Esophagus squamous epithelium (tissue), 5 donors: ENCODE measurements at places on chromosomes 3 and 15.

DNA sequence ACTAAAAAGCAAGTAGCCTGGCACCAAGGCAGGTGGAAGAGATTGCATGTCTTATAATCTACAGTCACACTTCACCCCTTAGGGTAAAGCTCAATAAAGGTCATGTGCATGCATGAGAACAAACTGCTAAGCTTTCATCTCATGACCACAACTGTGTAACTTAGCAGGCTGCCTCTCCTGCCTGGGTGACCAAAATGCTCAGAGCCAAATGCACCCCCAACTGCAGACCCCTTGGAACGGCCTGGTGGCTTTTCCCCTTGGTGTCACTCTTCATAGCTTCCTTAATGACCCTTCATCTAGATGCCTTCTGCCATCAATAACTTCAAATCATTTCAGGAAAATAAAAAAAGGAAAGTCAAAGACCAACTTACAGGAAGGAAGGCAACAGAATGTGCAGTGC lies 88.1 kb downstream of the ADAMTS17 start:
- no peak for DNase-seq

GRCh38 chr15:31360158-31360561 lies 33.5 kb downstream of the KLF13 start:
- DNase-seq: no peak

- DNase-seq: no peak
Observed at GRCh38 chr3:11570251-11570650, 73.5 kb downstream of the VGLL4 start.

DNA sequence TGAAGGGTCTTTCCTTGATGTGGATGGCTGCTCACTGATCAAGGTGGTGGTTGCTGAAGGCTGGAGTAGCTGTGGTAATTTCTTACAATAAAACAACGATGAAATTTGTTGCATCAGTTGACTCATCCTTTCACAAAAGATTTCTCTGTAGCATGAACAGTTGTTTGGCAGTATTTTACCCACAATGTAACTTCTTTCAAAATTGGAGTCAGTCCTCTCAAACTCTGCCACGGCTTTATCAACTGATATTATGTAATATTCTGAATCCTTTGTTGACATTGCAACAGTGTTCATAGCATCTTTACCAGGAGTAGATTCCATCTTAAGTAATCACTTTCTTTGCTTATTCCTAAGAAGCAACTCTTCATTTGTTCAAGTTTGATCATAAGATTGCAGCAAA lies 252.6 kb downstream of the UBE2E2 start:
- DNase-seq: no peak

GRCh38 chr15:48463366-48463880 lies 132.2 kb downstream of the DUT start:
- no peak for DNase-seq

- no peak for DNase-seq
Observed at GRCh38 chr3:127254033-127254644, 33.7 kb downstream of the PRR20G start.

DNA sequence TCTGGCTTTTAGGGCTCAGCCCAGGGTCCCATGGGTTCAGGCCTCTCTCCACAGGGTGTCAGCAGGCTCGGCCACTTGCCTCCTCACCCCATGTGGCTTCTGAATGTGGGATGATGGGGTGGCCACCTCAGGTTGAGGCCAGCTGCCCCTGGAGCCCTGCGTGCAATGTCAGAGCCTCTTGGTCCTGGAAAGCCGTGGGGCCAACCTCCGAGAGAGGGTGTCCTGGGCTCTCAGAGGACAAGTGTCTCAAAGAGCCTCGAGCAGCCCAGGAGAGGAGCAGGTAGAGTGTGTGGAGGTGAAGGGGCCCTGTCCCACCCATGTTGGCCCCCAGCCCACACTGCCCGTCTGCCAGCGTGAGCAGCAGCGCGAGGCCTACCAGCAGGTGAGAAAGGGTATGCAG lies 86.0 kb downstream of the PLXNA1 start:
- DNase-seq: no peak

DNA sequence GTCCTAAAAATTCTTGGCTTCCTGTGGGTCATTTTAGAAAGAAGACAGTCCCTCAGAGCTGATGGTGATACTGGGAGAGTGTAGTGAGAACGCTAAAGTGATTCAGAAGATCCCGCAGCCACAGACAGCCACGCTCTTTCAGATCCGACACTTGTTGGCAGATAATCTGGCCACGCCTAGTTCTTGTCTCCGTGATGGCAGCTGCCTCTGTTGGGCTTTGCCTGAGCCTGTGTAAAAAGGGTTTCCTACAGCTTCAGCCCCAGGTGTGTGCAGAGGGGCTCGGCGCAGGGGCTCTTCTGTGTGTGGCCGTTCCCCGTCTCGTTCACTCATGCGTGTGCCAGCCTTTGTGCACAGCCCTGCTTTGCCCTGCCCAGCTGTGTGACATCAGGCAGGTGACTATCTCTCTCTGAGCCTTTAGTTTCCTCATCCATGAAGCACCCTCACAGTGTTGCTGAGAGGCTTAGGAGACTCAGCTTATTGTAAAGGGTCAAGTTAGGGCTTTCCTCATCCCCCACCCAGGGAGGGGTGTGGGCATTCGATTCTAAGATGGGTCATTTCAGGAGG lies 6.3 kb downstream of the IRAK2 start:
- DNase-seq: no peak

DNA sequence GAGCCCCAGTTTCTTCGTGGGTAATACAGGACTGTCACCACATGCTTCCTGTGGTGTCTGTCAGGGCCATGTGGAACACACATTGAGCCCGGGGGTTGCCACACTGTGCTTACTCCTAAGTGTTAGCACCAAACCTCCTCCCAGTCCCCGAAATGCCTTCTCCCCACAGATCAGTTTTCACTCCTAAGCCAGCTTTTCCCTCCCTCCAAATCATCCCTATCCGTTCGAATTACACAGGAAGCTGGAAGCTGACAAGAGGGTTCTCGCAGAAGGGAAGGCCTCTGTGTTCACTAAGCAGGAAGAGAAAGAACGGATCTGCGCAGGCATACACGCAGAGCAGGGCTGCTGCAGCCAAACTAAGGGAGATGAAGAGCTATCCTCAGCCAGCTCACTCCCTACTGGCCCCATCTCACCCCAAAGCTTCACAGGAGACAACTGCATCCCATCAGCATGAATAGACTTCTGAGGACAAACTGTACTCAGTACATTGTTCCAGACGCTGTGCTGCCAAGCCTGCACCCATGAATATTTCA lies 32.3 kb downstream of the XXYLT1 start:
- no peak for DNase-seq
